ENCODE measurements at places on chromosomes 2 and 18.

DNA sequence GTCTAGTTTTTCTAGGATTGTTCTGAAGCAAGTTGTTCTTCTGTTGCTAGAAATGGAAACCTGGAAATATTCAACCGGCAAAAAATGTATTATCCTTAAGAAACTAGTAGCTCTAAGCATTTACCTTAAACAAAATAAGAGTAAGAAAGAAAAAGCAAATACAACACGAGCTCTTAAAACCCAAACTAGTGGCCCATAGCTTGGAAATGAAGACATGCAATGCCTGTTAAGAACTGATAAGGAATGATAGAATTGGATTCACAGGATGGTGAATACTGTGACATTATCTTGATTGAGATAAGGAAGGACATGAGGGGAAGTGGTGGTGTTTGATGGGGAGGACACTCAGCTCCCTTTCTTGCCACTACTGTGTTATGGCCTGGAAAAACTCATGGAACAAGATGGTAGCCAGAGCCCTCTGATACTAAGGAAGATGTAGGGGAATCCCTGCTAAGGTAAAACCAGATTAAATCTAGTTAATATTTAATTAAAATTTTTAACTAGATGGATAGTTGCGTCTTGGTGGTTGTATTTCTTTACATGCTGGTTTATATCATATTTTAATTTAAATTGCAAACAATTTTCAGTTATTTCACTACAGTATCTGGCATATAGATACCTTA lies 193.8 kb downstream of the LPIN1 start:
- no peak for DNase-seq

GRCh38 chr18:46019936-46020335 lies 52.1 kb downstream of the PSTPIP2 start:
- DNase-seq, result no peak

GRCh38 chr2:54549917-54550518 lies 93.9 kb downstream of the SPTBN1 start:
- no peak for DNase-seq

GRCh38 chr2:211373203-211373602 lies 816.8 kb downstream of the CPS1 start:
- DNase-seq, result no peak

DNA sequence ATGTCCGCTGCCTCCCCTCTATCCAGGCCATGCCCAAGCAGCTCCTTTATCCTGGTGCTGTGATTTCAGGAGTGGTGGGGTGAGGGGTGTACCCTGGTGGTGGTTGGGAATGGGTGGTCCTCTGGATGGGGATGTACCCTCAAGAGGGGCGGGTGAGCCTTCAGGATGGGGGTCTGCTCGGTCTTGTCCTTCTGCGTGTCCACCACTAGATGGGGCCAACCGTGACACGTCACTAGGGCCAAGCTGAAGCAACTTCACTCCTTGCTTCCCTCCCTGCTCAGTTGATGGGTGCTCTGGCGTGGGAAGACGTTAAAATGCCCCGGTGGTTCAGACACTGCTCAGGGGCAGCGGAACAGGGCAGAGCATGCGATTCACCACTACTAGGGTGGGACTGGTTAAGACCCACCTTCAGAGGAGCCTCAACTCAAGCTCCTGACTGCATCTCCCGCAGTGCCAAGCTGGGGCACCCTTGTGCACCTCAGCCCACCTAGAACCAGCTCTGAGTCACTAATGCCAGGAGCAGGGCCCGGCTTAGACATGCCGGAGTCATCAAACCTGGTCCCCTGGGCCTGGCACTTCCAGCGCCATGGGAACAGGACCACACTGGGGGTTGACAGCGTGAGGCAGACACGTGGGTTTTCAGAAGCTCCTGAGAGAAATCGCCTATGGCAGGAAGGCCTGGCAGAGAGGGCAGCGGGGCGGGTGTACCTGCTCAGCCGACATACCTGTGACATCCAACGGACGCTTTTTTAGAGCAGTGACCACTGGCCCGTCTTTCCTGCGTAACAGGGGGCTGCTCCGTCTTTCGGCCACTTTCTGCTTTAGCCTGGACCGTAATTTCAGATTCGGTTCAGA lies 256.7 kb downstream of the HDAC4 start:
- DNase-seq, result no peak

- DNase-seq, result no peak
These were observed 176.9 kb downstream of the UBE2E3 start for GRCh38 chr2:181157326-181157725.

Data from NCI-H1417 treated with DMSO at 0.1 percent for 48 hours (cell line).